Urothelium cell line (cell line): ENCODE measurements at places on chromosomes 1 and 21.

DNA sequence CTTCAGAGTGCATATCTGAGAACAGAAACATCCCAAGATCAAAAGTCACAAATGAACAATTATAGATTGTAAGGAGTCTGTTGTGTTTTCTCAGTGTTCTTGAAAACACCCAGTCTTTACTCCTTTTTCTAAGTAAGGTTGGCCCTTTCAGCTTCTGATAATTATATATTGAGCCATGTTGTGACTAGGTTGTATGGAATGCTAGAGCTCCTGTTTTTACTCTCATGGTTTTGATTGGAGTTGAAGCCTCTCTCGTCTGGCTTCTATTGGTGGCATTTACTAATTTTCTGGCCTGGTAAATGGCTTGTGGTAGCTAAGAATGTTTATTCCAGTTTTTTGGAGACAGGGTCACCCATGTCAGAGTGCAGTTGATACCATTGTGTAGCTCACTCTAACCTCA is 84.7 kb downstream of the NDUFS5 start:
- no peak for DNase-seq

DNA sequence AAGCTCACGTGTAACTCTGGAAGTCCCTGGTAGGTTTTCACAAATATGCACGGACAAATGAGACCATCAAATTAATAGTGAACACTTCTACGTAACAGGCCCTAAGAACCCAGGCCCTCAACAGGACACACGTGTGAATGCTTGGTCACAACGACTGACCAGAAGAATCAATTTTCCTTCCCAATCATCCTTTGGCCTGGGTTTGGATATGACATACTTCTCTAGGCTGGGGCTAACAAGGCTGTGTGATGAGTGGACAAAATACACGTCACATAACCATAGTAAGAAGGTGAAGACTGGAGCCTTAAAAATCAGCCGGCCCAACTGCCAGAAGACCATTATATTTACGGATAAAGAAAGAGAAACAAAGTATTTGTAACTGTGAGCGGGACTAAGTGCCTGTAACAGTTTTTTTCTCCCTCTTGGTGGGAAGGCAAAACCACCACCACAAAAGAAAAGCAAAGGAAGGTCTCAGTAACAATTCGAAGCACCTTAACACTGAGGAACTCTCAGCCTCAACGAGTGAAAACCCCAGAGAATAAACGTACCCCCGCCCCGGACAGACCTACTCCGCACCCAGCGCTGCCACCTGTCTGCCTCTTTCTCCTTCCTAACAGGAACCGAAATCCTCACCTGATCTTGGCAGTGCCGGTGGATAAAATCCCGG is 450 bp downstream of the SDE2 start:
- peak; percentile 20 for DNase-seq

DNA sequence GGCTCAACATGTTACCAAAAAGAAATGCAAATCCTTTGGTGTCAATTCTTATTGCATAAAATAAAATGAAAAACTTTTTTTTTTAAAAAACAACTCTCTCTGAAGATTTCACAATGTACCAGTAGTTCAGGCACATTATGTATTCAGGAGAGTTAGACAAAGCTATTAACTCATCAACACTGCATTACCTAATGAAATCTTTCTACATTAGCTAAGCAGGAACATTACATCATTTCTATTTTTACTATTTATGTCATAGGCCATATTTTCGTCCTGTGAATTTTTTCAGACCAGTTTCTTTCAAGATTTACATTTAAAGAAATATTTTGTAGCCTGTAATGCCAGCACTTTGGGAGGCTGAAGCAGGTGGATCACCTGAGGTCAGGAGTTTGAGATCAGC is 366.2 kb downstream of the USH2A start:
- DNase-seq, result no peak

GRCh38 chr1:58773406-58773840 is 10.4 kb downstream of the JUN start:
- no peak for DNase-seq

GRCh38 chr1:159132271-159132881 is 39.0 kb upstream of the CADM3 start:
- DNase-seq, result peak; percentile 69

DNA sequence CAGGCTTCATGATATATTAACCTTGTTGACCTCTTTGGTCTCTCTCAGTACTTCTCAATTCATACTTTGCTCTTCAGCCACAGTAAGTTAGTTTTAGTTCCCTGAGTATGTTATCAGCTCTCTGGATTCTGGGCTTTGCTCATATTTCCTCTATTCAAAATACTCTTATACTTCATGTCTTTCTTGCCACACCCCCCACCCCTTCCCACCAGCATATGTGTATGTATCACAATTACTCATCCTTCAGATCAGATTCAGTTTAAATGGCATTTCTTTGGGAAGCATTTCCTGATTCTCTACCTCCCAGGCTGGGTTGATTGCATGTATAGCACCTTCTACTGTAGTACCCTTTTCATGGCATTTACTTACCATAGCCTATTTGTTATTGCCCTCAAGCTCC is 28.3 kb downstream of the SLC30A7 start:
- no peak for DNase-seq

- no peak for DNase-seq
Observed at GRCh38 chr1:18010945-18011344, 96.7 kb upstream of the IGSF21 start.

GRCh38 chr1:151846062-151846568 is 6.5 kb upstream of the C2CD4D start:
- peak; percentile 73 for DNase-seq

GRCh38 chr1:220045356-220046051 is 801 bp downstream of the EPRS1 start:
- DNase-seq, result peak; percentile 9

DNA sequence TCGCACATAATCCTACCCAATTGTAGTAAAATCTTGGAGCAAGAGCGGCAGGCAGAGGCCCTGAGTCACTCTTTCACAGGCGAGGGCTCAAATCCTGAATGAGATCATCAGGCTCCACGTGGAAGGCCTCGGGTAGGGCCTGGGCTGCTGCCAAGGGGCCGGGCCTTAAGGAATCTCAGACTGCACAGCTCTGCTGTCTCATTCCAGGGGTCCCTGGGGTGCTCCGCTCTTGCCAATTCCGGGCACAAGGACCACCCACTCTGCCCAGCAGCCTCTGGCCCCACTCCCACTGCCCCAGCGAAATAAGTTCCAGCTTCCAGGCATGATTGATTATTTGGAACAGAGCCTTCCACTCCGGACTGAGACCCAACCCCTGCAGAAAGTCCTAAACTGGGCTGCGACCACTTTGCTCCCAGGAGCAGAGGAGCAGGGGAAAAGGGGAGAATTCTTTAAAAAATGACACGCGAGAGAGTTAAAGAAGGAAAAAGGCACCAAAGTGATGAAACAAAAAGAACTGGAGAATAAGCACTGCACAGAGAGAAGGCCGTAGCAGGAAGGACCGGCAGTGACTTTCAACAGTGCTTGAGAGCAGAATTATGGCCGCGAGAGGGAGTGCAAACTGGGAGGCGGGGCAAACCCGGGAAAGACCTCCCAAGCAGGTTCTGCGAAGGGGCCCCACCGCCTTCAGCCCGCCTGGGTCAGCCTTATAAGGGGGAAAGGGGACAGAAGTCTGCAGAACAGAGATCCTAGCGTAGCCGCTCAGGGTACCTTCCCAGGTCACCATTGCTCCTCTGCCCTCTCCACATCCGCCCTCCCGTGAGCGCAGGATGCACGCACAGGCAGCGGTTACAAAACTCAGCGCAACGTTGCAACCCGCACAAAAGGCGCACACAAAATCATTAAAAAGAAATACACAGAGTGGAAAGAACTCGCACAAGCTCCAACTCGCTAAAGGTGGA is 2.0 kb downstream of the ADAMTS1 start:
- DNase-seq, result peak; percentile 93

DNA sequence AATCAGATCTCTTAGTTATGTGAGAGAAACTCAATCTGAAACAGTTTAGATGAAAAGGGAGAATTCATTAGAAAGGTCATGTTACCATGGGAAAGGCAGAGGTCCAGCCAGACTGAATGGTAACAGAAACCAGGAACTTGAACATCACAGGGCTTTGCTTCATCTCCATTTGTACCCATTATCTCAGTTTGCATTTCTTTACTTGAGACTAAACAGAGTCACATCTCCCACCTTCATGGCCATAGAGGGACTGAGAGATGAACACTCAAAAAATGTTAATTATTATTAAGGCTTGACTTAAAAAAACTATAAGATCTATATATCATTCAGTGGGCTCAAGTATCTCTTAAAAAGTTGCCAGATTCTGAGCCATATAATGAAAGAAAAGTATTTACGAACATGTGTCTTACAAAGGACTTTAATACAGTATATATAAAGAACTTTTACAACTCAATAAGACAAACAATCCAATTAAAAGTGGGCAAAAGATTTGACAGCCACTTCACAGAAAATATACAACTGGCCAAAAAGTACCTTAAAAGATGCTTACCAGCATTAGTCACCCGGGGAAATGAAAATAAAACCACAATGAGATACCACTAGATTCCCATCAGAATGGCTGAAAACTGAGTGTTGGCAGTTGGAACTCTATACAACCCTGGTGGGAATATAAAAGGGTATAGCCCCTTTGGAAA is 13.2 kb downstream of the KYAT3 start:
- DNase-seq, result no peak

- no peak for DNase-seq
Observed at GRCh38 chr1:160910170-160910750, 25.3 kb upstream of the ITLN1 start.

- no peak for DNase-seq
Observed at GRCh38 chr1:181659321-181659957, 176.1 kb downstream of the CACNA1E start.
